Activated T-cell treated with anti-CD3 and anti-CD28 coated beads, Interleukin-2, amount 50 U/mL, for 72 hours (primary cell): ENCODE measurements at places on chromosomes 5 and 9.

- no peaks in the 10 kb centered on the region for H3K27me3 ChIP-seq
- H3K4me1 ChIP-seq = no peaks in the 10 kb centered on the region
- no peaks in the 10 kb centered on the region for H3K36me3 ChIP-seq
- no peak overlapping the region for H3K4me3 ChIP-seq
- no peak overlapping the region for H3K27ac ChIP-seq
Observed at GRCh38 chr5:33271606-33272005, 169.2 kb upstream of the TARS1 start.

- peaks cover 5% of the 10 kb centered on the region for H3K27me3 ChIP-seq
- H3K4me1 ChIP-seq = no peaks in the 10 kb centered on the region
- no peak for DNase-seq
- no peak overlapping the region for H3K27ac ChIP-seq
- no peaks in the 10 kb centered on the region for H3K36me3 ChIP-seq
Observed at GRCh38 chr5:146832985-146833732, 45.4 kb downstream of the PPP2R2B start.

DNA sequence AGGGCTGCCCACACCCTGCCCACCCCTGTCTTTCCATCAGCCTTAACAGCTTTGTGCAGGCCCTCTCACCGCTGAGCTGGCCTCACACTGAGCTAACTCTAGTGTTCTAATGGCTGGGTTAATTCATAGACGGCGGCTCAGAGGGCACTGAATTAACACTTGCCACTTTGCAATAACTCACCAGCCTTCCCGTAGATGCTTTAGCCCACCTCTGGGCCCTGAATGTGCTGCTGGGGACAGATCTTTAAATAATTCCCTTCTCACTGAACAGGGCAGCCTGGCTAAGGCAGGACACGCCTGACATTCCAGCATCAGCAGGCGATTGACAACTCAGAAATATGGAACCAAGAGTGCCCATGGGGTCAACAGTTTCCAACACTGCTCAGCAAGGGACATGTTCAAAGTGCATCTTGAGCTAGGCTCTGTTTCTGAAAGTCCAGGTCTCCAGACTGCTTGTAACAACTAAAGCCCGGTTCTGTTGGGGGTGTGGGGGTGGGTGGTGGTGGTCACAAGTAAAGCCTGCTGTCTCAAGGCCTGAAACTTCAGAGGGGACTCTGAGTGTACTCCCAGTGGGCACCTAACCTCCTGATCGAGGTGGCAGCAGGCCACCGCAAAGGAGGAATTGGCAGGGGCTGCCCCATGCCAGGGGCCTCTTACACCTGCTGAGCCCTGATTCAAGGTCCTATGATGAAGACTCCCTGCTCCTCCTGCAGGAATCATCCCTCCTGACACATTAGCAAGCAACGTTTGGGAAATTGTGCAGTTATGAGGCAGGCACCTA lies 248.3 kb downstream of the FSTL4 start:
- H3K27ac ChIP-seq = no peak overlapping the region
- H3K27me3 ChIP-seq = peaks cover 7% of the 10 kb centered on the region
- H3K36me3 ChIP-seq = no peaks in the 10 kb centered on the region
- H3K4me1 ChIP-seq = no peaks in the 10 kb centered on the region
- no peak overlapping the region for H3K4me3 ChIP-seq
- DNase-seq = no peak

GRCh38 chr9:92492781-92493401 lies 10.6 kb upstream of the ASPN start:
- H3K4me1 ChIP-seq = peaks cover 11% of the 10 kb centered on the region
- no peak overlapping the region for H3K4me3 ChIP-seq
- no peak overlapping the region for H3K27ac ChIP-seq
- no peaks in the 10 kb centered on the region for H3K36me3 ChIP-seq
- no peaks in the 10 kb centered on the region for H3K27me3 ChIP-seq

DNA sequence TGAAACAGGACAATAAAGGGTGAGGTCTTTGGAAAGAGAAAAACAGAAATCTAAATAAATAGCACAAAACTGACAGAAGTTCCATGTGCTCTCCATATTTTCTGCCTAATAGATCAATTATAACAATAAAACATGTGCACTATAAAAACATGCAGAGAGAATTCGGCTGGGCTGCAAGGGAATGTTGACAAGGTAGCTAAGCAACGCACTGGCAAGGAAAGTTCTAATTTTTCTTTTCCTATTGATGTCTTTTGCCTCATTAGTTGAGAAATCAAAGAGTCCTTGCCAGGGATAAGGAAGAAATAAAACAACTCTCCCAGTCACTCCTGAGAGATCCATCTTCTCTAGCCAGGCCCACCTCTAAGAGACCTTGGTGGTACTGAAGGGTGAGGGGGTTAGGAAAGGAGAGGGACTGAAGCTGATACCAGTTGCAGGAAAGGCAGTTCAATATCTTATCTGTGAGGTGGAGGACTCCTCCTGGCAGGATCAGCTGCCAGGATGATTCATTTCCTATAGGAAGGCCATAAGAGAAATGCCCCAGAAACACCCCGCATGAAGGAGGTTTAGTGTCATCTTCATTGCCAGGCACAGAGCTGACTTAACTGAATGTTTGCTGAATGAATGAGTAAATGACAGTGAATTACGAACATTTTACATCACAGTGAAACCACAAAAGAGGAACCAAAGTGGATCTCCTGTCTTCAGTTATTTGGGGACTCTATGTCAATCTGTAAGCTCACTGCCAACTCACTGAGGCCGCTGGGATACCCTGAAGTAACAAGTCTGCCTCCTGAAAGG lies 63.7 kb upstream of the IFNK start:
- H3K4me1 ChIP-seq = peaks cover 17% of the 10 kb centered on the region
- no peak for DNase-seq
- H3K27ac ChIP-seq = no peak overlapping the region

GRCh38 chr9:4973246-4973645 lies 11.8 kb upstream of the JAK2 start:
- H3K27ac ChIP-seq = no peak overlapping the region
- H3K36me3 ChIP-seq = no peaks in the 10 kb centered on the region
- H3K4me3 ChIP-seq = no peak overlapping the region
- H3K27me3 ChIP-seq = no peaks in the 10 kb centered on the region
- DNase-seq = no peak

- H3K27me3 ChIP-seq = peaks cover 49% of the 10 kb centered on the region
- no peak for DNase-seq
- H3K36me3 ChIP-seq = no peaks in the 10 kb centered on the region
- no peak overlapping the region for H3K4me3 ChIP-seq
- no peak overlapping the region for H3K27ac ChIP-seq
- no peaks in the 10 kb centered on the region for H3K4me1 ChIP-seq
Observed at GRCh38 chr9:96175796-96176195, 126.2 kb downstream of the HSD17B3 start.

- peaks cover 4% of the 10 kb centered on the region for H3K36me3 ChIP-seq
- peaks cover 34% of the 10 kb centered on the region for H3K4me1 ChIP-seq
- H3K4me3 ChIP-seq = peak overlapping the region; percentile 24
- H3K27ac ChIP-seq = no peak overlapping the region
- H3K27me3 ChIP-seq = peaks cover 81% of the 10 kb centered on the region
Observed at GRCh38 chr5:93589152-93589828, 6.3 kb downstream of the NR2F1 start.

DNA sequence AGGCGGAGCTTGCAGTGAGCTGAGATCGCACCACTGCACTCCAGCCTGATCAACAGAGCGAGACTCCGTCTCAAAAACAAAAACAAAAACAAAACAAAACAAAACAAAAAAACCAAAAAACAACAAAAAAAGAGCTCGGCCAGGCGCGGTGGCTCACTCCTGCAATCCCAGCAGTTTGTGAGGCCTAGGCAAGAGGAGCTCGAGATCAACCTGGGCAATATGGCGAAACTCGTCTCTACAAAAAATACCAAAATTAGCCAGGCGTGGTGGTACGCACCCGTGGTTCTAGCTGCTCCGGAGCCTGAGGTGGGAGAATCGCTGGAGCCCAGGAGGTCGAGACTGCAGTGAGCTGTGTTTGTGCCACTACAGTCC lies 20.2 kb downstream of the TRIM7 start:
- no peaks in the 10 kb centered on the region for H3K27me3 ChIP-seq
- H3K4me3 ChIP-seq = peak overlapping the region; percentile 90
- H3K27ac ChIP-seq = peak overlapping the region; percentile 98
- H3K36me3 ChIP-seq = peaks cover 2% of the 10 kb centered on the region
- DNase-seq = no peak
- H3K4me1 ChIP-seq = peaks cover 48% of the 10 kb centered on the region

DNA sequence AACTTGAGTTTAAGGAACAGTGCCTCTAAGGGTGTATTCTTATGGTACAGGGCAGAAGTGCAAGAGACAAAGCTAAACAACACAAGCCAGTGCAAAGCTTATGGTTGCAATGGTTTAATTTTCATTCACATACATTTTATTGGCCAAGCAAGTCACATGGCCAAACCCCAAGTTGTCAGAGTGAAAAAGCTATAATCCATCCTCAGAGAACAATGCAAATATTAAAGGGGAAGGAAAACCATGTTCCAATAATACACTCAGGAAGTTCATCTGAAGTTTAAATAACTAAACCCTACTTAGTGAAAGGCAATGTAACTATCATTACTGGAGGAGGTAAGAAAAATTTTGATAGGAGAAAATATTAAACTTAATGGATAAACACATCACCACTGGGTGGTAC lies 26.6 kb upstream of the TLR4 start:
- peaks cover 6% of the 10 kb centered on the region for H3K27me3 ChIP-seq
- H3K27ac ChIP-seq = no peak overlapping the region
- H3K4me1 ChIP-seq = no peaks in the 10 kb centered on the region

DNA sequence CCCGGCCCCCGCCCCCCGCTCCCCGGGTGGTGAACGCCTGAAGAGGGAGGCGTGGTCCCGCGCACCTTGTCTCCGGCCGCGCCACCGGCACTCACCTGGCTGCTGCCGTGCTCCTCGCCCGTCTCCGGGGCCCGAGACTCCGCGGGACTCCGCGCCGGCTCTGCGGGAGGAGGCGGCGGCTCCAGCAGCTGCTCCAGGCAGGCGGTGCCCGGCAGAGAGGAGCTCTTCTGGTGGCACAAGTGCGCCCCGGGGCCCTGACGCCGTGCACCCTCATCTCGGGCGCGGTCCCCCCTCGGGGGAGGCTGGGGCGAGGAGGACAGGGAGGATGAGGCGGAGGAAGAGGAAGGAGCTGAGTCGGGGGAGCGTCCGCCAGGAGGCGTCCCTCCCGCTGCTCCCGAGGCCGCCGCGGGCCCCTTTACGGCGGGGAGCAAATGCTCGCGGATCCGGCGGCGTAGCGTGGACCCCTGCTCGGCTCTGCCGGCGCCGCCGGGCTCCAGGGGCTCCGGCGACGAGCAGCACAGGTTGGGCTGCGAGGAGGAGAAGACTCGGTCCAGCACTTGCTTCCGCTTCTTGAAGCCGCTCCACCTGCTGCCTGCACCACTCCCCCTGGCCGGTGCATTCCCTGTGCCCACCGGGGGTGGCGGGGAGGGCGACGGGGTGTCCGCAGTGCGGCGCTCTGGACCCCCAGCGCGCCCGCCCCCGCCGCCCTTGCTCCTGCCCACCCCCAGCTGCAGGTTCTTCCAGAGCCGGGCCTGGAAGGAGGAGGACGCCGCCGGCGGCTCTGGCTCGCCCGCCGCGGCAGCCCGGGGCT lies 928 bp downstream of the MCTP1 start:
- no peak overlapping the region for H3K27ac ChIP-seq
- H3K4me1 ChIP-seq = peaks cover 12% of the 10 kb centered on the region
- peaks cover 67% of the 10 kb centered on the region for H3K27me3 ChIP-seq
- H3K4me3 ChIP-seq = peak overlapping the region; percentile 79
- H3K36me3 ChIP-seq = no peaks in the 10 kb centered on the region

DNA sequence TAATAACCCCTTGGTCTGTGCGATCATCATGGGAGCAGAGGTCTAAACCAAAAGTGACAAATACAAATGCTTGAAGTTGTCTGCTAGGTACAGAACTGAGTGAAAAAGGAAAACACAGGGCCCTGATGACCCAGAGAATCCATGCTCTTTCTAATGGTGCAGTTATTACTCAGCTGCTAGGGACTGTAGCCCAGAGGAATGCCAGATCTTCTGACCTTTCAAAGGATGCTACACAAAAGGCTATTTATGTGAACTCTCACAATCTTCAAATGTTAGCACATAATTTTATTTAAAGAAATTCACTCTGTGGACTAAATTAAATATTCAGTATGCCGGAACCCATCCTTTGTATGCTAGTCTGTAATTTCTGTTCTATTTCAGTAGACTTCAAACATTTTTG lies 79.9 kb downstream of the PRR16 start:
- no peak overlapping the region for H3K4me3 ChIP-seq
- no peaks in the 10 kb centered on the region for H3K36me3 ChIP-seq
- H3K27me3 ChIP-seq = no peaks in the 10 kb centered on the region

DNA sequence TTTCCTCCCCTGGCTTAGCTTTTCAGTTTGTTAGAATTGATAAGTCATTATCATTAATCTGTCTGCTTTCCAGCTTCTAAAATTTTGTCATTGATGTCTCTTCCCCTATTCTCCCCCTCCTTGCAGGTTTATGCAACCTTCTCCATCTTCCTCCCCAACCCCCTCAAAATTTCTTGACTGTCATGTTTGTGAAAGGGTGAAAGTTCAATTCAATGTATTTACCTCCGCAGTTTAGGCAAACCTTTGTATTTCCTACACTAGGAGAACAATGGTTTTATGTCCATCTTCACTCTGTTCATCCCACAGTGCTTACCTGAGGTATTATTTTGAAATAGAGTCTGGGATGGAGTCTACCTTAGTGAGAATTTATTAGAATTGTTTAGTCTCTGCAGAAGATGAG lies 117.9 kb downstream of the ALDH1A1 start:
- H3K36me3 ChIP-seq = no peaks in the 10 kb centered on the region
- H3K27me3 ChIP-seq = peaks cover 6% of the 10 kb centered on the region
- DNase-seq = no peak
- H3K4me1 ChIP-seq = no peaks in the 10 kb centered on the region

DNA sequence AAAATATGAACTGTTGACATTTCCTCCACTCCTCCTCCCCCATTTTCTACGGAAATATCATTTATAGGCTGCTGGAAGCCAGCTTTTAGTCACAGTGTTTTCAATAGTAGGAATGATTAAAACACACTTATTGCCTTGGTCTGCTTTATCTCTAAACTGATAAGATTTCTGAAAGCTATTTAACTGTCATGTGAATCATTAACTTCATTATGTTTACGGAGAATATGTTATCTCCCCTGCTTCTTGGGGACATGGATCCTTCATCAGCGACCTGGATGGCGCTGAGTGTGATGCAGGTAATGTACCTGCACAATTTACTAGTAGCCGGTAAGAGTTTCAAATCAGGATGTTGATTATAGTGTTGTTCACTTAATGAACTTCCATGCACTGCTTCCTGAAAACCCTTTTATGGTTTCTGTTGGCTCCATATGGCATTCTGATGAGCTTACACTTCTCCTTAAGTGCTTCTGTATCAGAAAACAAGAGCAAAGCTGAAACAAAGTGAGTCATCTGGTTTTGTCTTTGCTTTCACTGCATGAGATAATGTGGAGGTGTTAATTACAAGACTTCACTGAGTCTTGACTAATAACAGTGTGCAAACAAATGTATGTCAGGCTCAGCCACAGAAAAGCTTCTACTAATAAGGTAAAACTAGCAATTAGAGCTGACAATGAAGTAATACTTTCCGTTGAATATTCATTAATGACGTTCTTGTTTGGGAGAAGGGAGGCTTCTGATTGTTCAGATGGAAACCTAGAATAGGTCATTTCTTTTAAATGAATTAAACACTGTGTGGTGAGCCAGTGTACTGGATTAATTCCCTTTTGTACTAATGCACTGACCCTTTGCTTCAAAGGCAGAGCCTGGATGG lies 162.4 kb upstream of the ZNF608 start:
- H3K4me1 ChIP-seq = peaks cover 7% of the 10 kb centered on the region
- H3K4me3 ChIP-seq = no peak overlapping the region
- no peak overlapping the region for H3K27ac ChIP-seq
- no peak for DNase-seq
- peaks cover 6% of the 10 kb centered on the region for H3K27me3 ChIP-seq
